HFFc6 (cell line): ENCODE measurements at places on chromosomes 2 and 18. TPM values are rescaled to one million over a fixed set of nuclear protein-coding genes. Genes with fewer than 3 reads are reported as not detected.

GRCh38 chr2:38013158-38013752 is 62.7 kb downstream of the CYP1B1 start:
- DNase-seq, result peak; percentile 39

- DNase-seq, result peak; percentile 84
Measured at GRCh38 chr2:158936978-158937377, 31.5 kb upstream of the TANC1 start.

DNA sequence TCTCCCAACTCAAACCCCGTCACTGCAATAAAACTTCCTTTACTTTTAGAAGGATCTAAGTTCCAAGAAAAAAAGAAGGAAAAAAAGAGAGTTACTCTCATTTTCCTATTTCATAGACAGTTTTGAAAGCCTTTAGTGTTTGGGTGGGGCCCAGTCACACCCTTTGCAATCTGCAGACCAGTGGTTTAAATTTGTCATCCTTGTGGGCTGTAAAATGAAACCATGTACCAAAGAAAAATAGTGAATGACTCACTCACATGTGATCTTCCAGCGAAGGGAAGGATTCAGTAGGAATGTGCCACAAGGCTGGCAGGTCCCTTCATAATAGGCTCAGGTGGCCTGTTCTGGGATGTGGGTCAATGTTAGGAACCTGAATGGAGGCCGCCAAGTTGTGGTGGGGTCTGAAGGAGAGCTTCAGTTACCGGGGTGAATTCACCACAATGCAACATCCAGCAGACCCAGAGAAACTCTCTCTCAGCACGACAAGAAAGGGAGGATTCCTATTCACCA is 28.3 kb downstream of the ANXA4 start:
- DNase-seq, result peak; percentile 84

Gene LRATD1
- 0.06 TPM in 1 of 3 replicates, not detected in the others for total RNA-seq

- peak; percentile 86 for DNase-seq
Measured at GRCh38 chr18:74316257-74317170, 875 bp downstream of the C18orf63 start.

GRCh38 chr2:206276169-206276942 is 1.9 kb downstream of the ZDBF2 start:
- DNase-seq, result no peak

DNA sequence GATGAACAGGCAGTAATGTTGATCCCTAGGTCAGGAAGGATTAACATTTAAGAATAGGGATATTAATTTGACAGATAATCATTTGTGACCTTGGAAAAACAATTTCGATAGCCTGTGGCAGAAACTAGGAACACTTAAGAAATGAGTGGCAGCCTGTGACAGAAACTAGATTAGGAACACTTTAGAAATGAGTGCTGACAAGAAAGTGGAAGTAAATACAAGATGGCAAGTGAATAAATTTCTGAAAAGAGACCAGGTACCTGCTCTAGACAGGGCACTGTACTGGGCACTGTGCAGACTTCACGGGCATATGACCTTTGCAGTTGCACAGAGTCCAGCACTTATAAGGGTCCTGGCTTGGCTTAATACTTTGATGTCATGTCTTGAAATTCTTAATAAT is 5.5 kb upstream of the HNRNPA3 start:
- DNase-seq, result no peak

Gene MC5R
- total RNA-seq, result not detected in 3 replicates

- no peak for DNase-seq
Measured at GRCh38 chr18:55413474-55413873, 174.5 kb downstream of the TCF4 start.

DNA sequence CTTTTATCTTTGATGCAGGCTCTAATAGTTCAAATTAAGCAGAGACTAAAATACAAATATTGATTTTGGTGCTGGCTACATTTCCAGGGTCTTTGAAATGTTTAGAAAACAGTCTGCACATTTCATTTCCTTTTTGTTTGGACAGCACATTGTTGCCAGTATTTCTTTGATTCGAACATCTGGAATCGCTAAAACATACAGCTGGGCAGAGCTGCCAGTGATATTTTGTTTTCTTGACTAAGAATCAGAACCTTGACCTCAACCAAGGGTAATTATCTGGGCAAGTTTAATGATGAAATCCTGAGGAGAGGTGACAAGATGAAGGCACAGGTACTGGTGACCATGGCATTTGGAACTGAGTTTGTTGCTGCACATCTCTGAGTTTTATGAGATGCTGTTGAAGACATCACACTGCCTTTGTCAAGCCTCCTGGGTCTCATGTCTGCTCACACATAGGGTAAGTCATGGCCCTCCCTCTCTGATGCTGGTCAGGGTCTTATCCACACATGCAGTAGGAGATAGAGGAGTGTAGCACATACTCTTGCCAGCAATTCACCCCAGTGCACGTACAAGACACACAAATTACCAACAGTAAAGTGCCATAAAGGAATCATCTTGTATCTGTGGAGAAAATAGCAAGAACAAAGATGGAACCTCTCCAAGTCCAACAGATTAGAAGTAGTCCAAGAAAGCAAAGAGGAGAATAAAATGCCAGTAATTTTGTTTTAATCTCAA is 391.9 kb downstream of the RND3 start:
- no peak for DNase-seq

Gene DAW1
- not detected in 2 replicates for total RNA-seq

DNA sequence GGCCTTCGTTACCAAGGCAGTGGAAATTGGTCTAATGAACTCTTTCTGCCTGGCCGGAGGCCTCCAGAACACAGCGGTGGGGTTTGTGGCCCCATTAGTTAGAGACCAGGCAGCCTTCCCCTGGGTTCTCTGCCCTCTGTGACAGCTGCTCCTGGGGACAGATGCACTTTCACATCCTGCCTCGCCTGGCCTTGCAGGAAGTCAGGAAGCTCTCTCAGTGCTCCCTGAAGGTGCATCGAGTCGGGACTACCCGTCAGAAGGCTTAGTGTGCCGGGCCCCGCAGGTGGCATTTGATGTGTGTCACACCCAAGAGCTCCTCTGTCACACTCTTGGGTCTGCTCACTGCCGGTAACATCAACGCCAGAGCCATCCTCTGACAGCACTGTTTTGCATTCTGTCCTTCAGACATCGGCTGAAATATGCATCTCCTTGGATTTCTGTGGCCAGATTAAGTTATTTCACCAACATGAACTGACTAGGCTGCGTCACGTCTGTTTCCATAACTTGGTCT is 158.3 kb downstream of the LDLRAD4 start:
- no peak for DNase-seq

Gene REG3G
- total RNA-seq, result not detected in 3 replicates

Gene ARL5A
- total RNA-seq, result 36.4 to 39.6 TPM (median 39.3 TPM) in 3 replicates

Gene ANKRD30B
- not detected in 3 replicates for total RNA-seq

GRCh38 chr2:153595939-153596338 is 117.4 kb upstream of the RPRM start:
- no peak for DNase-seq

Gene CD207
- not detected in 3 replicates for total RNA-seq

Gene PMAIP1
- total RNA-seq, result 5.9 and 7.3 TPM in 2 replicates

Gene IFIH1
- 0.90 to 1.8 TPM (median 1.1 TPM) in 3 replicates for total RNA-seq

GRCh38 chr2:120733238-120733932 is 2.3 kb upstream of the GLI2 start:
- DNase-seq, result no peak

Gene SERPINB4
- total RNA-seq, result not detected in 3 replicates

Gene SERPINB7
- 175 to 379 TPM (median 261 TPM) in 3 replicates for total RNA-seq

DNA sequence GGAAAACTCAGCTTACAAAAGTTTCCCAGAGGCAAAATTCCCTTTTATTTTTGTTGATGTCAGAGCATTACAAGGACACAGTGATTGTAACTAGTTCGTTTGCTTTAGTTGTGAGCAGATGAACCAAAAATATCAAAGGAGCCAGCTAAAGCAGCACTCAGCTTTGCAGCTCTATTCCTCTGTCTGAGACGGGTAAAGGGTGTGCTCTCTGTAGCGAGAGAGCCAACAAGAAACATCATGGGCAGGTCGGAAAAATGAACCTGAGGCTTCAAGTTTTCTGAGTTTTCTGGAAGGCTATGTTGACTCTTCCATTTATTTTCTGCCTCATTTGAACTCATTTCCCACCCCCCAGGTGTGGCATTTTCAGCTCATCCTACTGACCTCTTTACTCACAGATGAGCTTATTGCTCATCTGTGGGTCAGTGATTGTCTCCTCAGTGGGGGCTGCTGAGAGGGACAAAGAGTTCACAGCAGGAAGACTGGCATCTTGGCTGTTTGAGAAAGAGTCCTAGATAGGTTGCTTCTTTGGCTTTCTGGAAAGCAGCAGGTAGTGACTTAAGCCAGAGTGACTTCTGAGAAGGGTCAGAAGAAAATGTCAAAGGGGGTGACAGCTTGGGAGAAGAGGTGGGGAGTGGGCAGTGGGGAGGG is 66.6 kb upstream of the EPC2 start:
- DNase-seq, result no peak

DNA sequence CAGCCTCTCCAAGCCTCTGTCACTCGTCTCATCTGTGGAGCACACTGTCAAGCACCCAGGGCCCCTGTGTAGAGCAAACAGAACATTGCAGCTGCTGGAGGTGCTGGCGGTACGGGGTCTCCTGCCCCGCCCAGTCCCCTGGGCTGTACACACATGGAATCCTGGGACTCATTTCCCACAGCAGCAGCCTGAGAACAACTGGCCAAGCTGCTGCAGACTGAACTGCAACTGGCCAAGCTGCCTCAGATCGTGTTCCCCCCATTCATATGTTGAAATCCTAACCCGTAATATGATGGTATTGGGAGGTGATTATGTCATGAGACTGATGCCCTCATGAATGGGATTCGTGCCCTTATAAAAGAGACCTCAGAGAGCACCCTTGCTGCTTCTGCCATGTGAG is 130.5 kb downstream of the NCK2 start:
- DNase-seq, result no peak

DNA sequence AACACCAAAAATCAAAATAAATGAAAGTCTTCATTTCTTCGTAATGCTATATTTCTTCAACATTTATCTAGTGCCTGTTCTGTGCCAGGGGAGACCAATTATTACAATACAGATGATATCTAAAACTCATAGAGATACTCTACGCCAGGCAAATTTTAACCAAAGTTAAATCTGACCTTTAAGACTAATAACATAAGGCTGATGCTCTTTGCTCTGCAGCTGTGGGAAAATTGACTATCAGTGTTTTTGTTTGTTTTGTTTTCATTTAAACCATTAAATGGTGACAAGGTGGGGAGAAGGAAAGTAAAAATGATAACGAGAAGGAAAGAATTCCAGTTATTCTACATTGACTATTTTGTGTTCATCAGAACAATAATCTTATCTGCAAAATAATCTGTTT is 406.4 kb downstream of the LRP1B start:
- DNase-seq, result no peak

DNA sequence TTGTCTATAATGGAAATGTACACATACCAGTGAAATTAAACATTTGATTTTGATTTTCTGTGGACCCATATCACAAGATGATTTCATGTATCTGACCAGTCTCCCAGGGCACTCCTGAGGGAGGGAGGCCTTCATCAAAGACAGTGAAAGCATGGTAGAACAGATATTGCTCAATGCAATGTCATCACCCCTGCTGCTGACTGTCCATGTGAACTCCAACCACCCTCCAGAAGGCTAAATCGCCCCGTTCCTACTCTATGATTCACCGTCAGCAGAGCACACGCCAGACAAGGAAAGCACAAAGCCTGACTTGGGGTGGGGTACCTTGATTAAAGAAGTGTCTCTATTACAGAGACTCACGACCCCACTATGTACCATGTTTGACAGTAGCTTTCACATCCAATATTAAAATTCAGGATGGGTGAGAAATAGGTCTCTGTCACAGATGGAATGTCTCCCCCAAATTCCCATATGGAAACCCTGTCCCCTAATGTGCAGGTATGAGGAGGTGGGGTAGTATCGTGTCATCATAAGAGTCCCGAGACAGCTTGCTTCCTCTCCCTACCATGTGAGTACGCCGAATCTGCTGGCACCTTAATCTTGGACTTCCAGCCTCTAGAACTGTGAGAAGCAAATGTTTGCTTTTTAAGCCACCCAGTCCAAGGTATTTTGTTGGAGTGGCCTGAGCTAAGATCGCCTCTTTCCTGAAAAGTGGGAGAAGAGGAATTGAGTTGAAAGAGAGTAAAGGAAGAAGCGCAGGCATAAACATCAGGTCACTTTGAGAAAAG is 42.4 kb downstream of the CYB5A start:
- peak; percentile 84 for DNase-seq

Gene UCN
- 0.51 to 0.64 TPM (median 0.64 TPM) in 3 replicates for total RNA-seq

DNA sequence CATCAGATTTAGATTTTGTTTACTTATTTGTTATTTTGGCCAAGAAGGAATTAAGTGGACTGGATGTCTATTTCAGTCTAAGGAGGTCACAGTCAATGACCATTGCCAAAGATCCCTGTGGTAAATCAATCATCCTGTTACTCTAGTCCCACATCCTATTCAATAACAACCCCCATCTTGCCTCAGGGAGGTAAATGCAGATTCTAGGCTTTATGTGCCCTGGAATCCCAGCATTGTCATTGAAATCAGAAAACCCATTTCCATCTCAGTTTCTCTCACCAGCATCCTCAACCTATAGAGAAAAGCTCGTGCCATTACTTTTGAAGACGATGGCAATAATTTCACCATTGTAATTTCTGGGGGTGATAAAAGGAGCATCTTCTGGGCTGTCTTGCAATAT is 71.8 kb downstream of the SKA1 start:
- no peak for DNase-seq

GRCh38 chr18:41482501-41482900 is 472.5 kb upstream of the PIK3C3 start:
- no peak for DNase-seq

- DNase-seq, result no peak
Measured at GRCh38 chr18:10465174-10465939, 10.9 kb downstream of the APCDD1 start.

Gene ARHGEF4
- 1.3 and 1.9 TPM in 2 replicates for total RNA-seq

DNA sequence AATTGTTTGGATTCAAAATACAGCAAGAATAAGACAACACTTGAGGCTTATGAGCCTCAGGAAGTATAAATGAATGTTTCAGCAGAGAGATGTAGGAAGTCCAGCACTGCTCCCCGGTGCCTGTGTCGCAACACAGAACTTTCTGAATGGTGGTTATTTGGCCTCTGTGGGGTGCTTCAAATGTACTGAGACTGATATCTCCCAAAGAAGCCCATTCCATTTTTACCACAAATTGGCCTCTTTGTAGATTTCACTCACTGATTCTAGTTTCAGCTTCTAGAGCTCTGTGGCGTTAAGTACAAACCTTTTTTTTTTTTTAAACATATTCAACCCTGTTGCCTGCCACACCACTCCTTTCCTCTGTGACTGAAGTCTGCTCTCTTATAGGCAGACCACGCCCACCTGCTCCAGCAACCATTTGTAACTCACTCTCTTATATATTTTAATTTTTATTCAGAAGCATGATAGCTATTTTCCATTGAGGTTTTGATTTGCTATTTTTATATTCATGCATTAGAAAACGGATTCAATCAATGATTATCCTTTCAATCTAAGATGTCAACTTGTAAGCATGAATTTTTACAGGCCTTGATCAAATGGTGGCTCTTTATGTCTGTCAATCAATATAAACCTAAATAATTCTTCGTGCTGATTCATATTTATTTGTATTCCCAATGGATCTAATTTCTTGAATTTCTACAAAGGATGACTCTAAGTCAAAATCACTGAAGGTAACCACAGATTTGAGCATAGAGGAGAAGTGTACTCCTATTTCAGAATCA is 277.1 kb upstream of the CCDC68 start:
- peak; percentile 31 for DNase-seq
